Chondrocyte (in vitro differentiated cells): ENCODE measurements at places on chromosomes 1 and 21.
A peak's percentile ranks its signal among the peaks of the same experiment; 100 is the strongest.

GRCh38 chr1:61636376-61636775, 88.6 kb downstream of the TM2D1 start:
- no peak for DNase-seq
- H3K27ac ChIP-seq, result no peak overlapping the region
- peaks cover 25% of the 10 kb centered on the region for H3K4me1 ChIP-seq

- H3K27ac ChIP-seq, result no peak overlapping the region
- no peaks in the 10 kb centered on the region for H3K4me1 ChIP-seq
- no peaks in the 10 kb centered on the region for H3K36me3 ChIP-seq
- H3K4me3 ChIP-seq, result no peak overlapping the region
- H3K27me3 ChIP-seq, result peaks cover 29% of the 10 kb centered on the region
- DNase-seq, result no peak
Measured at GRCh38 chr1:15124362-15125100, 29.0 kb upstream of the TMEM51 start.

DNA sequence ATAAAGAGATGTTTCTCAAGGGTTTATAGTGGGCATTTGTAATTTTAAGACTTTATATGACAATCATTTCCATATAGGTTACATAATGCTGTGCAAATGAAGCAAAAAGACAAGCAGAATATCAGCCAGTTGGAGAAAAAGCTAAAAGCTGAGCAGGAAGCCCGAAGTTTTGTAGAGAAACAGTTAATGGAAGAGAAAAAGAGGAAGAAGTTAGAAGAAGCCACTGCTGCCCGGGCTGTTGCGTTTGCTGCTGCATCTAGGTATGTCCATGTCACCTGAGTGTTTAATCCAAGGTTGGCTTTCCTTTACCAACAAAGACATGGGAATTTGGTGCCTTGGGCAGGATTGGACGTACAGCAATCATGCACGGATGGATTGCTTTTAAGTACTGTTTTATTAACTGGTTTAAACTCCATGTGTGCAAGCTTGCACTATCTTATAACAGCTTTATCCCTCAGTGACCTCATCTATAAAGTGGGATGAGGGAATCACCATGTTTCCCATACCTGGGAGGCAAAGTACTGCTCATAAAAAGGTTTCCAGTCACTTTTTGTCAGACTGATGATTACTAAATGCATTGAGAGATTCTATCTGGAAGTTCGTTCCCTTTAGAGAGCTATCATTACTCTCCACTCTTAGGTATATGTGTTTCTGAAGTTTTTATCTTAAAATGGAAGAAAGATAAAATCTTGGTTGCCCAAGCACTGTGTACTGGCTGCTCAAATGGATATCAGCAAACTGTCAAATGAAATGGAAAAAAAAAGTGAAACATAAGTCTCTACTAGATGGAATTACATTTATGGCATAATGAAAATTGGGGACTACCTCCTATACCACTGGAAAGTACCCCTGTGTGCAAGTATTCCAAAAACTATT, 55.1 kb downstream of the MACO1 start:
- peaks cover 14% of the 10 kb centered on the region for H3K36me3 ChIP-seq
- no peak overlapping the region for H3K27ac ChIP-seq
- peaks cover 8% of the 10 kb centered on the region for H3K4me1 ChIP-seq
- H3K4me3 ChIP-seq, result no peak overlapping the region
- no peaks in the 10 kb centered on the region for H3K27me3 ChIP-seq

DNA sequence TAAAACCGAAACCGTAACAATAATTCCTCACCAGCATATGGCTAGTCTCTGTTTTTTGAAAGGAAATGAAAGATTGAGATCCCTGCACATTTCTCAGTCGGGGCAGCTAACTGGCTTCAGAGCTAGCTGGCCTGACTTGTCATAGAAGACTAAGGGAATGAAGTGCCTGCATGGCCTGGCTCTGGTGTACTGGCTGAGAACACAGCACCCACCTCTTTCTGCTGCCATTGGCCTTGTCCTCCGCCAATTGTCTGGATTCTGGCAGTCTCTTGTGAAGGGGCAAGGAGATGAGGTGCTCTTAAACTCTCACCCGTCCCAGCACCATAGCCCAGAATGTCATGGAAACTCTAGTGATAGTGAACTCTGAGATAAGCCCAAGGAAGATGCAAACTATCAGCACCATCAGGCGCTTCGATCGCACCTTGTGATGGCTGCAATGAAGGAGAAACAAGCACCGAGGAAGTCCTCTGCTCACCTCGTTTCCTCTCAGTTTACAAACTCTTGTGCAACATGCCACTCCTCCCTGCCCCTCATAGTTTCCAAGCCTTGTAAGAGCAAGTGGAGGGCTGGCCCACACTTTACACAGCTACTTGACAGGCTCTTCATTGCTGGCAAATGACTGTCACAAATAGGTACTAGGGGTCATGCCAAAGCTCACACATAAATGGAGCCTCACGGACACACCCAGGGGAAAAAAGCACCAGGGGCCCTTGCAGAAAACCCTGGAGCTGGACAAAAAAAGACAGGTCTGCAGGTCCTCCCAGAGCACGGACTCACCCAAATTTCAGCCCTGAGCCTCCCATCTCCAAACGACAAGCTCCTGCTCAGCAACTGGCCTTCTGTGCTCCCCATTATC, 16.4 kb downstream of the INPP5B start:
- peaks cover 9% of the 10 kb centered on the region for H3K36me3 ChIP-seq
- H3K27me3 ChIP-seq, result no peaks in the 10 kb centered on the region
- peak; percentile 27 for DNase-seq
- H3K27ac ChIP-seq, result peak overlapping the region; percentile 63
- H3K4me1 ChIP-seq, result peaks cover 40% of the 10 kb centered on the region
- peak overlapping the region; percentile 78 for H3K4me3 ChIP-seq

GRCh38 chr1:47987601-47988000, 9.6 kb downstream of the TRABD2B start:
- H3K36me3 ChIP-seq, result peaks cover 3% of the 10 kb centered on the region
- DNase-seq, result no peak
- H3K4me3 ChIP-seq, result no peak overlapping the region
- peaks cover 75% of the 10 kb centered on the region for H3K27me3 ChIP-seq
- peaks cover 17% of the 10 kb centered on the region for H3K4me1 ChIP-seq

- no peak within 1 kb of the TSS for H3K4me3 ChIP-seq
- no peaks in the 10 kb centered on the region for H3K27me3 ChIP-seq
- H3K4me1 ChIP-seq, result no peaks in the 10 kb centered on the region
- H3K36me3 ChIP-seq, result no peaks in the 10 kb centered on the region
Measured at GRCh38 chr1:241957692-241958494, at the start of gene BECN2. Gene BECN2 (plus strand): TSS chr1:241957767. CDS start chr1:241957767, 0 bp downstream.

GRCh38 chr1:64757213-64757612, 12.3 kb downstream of the RAVER2 start:
- H3K4me1 ChIP-seq, result peaks cover 39% of the 10 kb centered on the region
- H3K4me3 ChIP-seq, result no peak overlapping the region
- H3K27ac ChIP-seq, result no peak overlapping the region
- H3K27me3 ChIP-seq, result no peaks in the 10 kb centered on the region
- H3K36me3 ChIP-seq, result peaks cover 2% of the 10 kb centered on the region
- DNase-seq, result no peak

DNA sequence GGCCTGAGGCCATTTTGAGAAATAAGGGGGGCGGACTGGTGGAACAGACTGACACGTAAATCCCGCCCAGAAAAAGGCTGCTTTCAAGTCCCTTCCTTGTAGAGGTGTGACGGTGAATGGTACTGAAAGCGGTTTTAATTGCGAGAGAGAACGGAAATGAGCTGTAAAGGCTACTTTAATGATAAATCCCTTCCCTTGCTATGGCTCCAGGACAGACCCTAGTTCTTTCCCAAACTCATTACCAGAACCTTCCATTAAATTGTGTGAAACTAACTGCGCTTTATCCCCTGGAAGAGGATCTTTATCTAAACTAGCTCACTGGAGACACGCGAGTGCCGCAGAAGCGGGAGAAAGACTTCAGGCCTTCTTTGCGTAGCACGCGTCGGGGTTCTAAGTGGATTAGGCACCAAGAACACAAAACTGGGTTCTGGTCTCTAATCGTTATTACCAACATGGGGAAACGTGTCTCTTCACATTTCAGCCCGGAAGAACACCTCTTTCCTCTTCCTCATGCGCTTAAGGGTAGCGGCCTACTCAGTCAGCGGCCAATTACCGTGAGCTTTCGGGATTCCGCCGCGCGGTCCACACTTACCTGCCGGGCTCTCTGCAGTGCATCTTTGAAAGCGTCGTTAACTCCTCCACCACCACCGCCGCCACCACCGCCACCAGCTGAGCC, 441 bp downstream of the FUBP1 start:
- H3K4me1 ChIP-seq, result peaks cover 49% of the 10 kb centered on the region
- H3K27ac ChIP-seq, result no peak overlapping the region
- H3K36me3 ChIP-seq, result peaks cover 3% of the 10 kb centered on the region
- no peaks in the 10 kb centered on the region for H3K27me3 ChIP-seq

DNA sequence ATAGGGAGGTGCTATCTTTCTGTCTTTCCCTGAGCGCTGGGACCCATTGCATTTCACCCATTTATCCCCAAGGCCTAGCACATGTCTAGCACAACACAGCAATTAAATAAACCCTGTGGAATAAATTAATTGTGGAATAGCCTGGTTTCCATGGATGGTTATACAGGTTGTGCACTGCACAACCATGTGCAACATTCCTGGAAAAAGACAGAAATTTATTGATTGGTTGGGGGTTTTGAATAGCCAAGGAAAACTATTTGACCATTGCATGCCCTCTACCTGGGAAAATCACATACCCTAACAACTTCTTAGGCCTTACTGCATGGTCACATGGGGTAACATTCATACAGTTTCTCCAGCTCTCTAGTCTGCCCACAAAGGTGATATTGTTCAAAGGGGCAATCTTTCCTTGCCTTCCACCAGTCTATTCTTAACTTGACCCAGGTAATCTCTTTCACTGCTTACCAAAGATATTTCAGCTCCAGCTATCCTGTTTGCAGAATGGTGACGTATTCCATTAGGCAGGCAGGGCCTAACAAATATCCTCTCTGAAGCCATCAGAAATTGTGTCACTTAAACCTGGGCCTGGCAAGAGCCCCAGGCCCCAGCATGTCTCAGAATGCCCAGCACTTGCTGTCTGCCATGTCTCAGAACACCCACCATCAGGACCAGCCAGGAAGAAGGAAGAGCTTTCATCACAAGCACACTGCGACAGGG, 157.9 kb upstream of the RAB4A start:
- H3K4me1 ChIP-seq, result peaks cover 3% of the 10 kb centered on the region
- H3K27ac ChIP-seq, result no peak overlapping the region
- no peak overlapping the region for H3K4me3 ChIP-seq

GRCh38 chr1:230758709-230759368, 11.7 kb downstream of the CAPN9 start:
- H3K27ac ChIP-seq, result no peak overlapping the region
- DNase-seq, result no peak
- H3K4me1 ChIP-seq, result peaks cover 8% of the 10 kb centered on the region
- no peaks in the 10 kb centered on the region for H3K36me3 ChIP-seq
- no peaks in the 10 kb centered on the region for H3K27me3 ChIP-seq
